ENCODE measurements at places on chromosomes 12 and 14.

GRCh38 chr12:32734952-32735351, 20.7 kb downstream of the YARS2 start:
- no peak for DNase-seq

- peak; percentile 83 for DNase-seq
Measured at GRCh38 chr12:53380104-53380793, at the start of gene SP1. Gene SP1, plus strand, starts transcription at chr12:53380176. Its CDS starts 116 bp downstream, at chr12:53380292.

DNA sequence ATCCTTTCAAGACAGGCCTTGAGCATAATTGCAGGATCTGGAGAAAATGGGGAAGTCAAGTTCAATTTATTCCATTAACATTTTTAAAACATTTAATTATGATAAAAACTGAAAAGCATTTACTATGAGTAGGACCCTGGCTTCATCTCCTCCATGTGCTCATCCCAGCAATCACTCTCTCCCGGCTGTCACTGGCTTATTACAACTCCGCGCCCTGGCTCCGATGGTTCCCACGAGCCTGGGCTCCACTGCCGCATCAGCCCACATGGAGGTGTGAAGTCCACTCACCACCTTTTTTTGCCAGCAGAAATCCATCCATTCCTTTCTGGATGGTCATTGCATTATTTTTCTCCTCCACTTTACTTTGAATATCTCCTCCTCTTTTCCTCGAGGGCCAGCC, 194.4 kb downstream of the EMP1 start:
- DNase-seq = no peak

DNA sequence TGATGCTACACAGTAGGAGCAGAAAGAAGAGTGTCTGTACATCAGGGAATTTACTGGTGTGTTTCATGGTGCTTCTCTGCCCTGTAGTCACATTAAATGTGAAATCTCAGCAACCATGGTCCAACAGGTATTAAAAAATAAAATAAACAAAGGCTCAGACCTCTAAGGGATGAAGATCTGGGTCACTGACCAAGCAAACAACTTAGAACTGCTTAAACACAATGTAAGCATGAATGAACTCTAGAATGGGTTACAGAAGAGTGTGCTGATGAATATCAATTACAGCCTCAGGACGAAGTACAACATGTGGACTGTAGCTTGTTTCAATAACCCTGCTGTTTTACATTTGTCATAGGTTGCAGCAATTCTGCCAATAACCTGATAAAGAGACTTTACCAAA, 47.4 kb downstream of the SLC35F4 start:
- no peak for DNase-seq

- DNase-seq = no peak
Measured at GRCh38 chr12:1922985-1923384, 4.5 kb upstream of the CACNA2D4 start.

GRCh38 chr12:5456906-5457305, 25.0 kb downstream of the NTF3 start:
- no peak for DNase-seq

DNA sequence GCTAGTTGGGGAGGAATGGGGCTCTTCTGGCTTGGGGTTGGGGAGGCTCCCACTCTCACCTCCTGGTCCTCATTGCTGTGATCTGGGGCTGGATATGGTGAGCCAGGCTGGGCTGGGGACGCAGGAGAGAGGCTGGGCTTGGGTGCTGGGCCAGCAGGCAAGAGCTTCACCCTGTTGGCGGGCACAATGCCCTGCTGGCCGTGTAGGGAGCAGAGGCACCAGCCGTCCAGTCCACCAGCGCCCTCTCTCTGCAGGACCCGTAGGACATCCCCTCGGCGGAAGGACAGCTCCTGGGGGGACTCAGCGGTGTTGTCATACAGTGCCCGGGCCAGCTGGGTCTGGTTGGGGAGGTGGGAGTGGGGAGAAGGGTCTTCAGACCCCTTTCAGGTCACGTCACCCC, 4.5 kb downstream of the EFS start:
- DNase-seq = no peak

- no peak for DNase-seq
Measured at GRCh38 chr12:110676171-110676570, 12.7 kb downstream of the HVCN1 start.

DNA sequence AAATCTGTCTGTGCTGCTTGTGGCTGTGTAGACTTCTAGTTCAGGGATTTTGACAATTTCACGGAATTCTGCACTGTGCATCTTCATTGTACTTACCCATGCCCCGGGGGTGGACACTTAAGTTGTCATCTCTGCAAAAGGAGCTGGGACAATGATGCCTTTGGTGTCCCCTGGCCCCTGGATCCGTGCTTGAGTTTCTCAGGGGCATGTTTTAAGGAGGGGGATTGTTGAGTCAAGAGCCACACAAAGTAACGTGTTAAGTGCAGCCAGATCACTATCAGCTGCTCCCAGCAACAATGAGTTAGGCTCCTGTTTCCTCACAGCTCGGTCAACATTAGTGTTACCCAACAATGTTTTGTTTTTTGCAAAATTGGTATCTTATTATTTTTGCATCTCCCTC, 305.0 kb upstream of the DIO3 start:
- DNase-seq = no peak

DNA sequence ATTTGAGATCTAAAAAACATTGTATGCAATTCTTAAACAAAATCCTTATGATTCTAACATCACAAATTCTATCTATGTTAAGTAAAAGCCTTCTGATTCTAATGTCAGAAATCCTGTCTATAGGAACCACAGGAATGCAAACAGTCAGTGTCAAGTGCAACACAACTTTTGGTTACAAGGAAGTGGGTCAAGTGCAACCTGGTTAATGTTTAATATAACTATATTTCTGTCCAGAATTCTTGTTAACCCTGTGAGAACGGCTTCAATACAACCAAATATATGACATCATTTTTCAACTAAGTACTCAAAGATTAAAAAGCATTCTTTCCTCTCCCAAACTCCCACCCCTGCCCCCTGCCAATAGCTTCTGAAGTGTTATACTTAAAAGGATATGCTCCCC, 107.9 kb upstream of the PLEKHA5 start:
- DNase-seq = no peak

DNA sequence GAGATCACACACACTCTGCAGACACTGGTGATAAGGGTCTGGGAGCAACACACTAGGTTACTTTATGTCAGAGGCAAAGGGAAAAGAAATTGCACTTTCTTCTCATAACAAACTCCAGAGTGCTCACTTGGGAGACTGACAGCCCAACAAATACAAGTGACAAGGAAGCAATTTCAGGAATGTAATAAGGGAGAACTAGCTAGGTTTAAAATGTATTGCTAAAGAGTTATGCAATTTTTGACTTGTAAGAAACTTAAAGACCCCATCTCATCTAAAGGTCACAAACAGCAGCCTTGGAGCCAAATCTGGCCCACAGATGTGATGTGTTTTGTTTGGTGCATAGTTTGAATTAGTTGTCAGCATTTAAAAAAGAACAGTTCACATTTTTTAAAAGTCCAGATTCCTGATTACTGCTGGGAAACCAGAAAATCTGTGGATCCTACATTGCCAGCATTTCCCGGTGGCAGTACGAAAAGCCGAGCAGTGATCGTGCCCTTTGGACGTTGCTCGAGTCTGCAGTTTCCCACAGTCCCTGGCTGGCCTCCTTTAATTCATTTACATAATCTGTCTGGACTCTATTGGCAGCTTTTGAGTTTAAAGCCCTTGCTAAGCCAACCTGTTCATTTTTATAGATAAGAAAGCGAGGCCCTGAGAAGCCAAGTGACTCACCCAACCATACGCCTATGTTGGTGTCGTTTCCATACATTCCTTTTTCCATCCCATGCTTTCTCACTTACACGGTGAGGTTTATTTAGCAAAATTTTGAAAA, 42.0 kb upstream of the ETV6 start:
- no peak for DNase-seq

DNA sequence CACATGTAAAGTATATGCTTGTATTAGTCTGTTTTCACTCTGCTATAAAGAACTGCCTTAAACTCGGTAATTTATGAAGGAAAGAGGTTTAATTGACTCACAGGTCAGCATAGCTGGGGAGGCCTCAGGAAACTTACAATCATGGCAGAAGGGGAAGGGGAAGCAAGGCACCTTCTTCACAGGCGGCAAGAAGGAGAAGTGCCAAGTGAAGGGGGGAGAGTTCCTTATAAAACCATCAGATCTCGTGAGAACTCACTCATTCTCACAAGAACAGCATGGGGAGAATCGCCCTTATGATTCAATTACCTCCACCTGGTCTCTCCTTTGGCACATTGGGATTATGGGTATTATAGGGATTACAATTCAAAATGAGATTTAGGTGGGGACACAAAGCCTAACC, 229.5 kb upstream of the PLXNC1 start:
- no peak for DNase-seq

DNA sequence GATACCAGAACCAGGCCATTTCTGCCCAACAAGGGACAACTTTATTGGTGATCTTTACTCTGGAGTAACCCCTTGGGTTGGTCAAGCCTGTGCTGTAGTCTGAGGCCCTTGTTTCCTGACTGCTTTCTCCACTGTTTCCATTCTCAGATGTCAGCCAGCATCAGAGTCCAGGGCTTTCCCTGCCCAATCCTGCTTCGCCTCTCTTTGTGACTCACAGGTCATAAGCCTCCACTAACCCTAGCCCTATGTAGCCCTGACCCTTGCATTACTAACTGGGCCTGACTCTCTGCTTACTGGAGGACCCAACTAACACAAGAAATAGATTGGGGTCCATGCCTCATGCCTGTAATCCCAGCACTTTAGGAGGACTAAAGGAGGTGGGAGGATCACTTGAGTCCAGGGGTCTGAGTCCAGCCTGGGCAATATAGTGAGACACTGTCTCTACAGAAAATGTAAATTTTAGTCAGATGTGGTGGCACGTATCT, 8.6 kb upstream of the SNRNP35 start:
- DNase-seq = no peak

GRCh38 chr12:106894774-106895173, 60.9 kb upstream of the TMEM263 start:
- DNase-seq = no peak

- no peak for DNase-seq
Measured at GRCh38 chr12:103279444-103279843, 216.3 kb downstream of the C12orf42 start.

DNA sequence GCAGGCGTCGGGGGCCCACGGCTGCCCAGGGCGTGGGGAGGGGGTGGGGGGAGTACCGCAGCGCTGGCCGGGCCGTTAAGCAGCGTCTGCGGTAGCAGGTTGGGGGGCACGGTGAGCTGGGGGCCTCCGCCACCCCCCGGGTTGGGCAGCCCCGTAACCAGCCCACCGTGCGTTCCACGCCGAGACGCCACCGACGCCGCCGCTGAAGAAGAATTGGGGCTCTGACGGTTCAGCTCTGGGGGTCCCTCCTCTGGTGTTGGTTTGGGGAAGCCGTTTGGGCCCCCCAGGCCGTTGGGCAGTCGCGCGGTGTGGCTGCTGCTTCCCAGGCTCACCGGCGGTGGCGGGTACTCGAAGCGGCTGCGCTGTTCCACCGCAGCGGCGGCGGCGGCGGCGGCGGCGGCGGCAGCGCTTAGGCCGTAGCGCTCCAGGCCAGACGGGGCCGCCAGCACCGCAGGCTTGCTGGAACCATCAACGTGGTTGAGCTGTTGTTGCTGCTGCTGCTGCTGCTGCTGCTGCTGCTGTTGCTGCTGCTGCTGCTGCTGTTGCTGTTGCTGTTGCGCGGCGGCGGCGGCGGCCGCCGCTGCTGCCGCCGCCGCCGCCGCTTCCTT, 1.5 kb downstream of the IRF2BPL start:
- DNase-seq = peak; percentile 48

GRCh38 chr12:122355706-122356105, 66.8 kb downstream of the CLIP1 start:
- peak; percentile 91 for DNase-seq

GRCh38 chr12:795305-795704, 42.9 kb downstream of the WNK1 start:
- DNase-seq = peak; percentile 84

GRCh38 chr12:10557329-10557728, 51.6 kb downstream of the EIF2S3B start:
- no peak for DNase-seq

DNA sequence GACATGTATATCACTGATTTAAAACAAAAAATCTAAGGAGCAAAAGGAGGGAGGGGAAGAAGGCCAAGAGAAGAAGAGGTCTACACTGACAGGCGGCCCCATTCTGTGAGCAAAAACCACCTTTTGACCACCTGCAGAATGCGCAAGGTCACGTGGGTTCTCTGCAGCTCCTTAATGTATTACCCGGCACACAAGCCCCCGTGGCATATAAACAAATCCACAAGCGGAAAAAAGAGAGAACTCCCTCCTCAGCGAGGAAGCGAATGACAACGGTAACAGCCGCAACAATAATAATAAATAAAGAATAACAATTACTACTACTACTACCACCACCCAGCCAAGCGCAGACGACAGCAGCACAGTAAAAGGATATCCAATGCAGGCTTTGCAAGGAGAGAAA, 1.3 kb downstream of the KSR2 start:
- peak; percentile 53 for DNase-seq

DNA sequence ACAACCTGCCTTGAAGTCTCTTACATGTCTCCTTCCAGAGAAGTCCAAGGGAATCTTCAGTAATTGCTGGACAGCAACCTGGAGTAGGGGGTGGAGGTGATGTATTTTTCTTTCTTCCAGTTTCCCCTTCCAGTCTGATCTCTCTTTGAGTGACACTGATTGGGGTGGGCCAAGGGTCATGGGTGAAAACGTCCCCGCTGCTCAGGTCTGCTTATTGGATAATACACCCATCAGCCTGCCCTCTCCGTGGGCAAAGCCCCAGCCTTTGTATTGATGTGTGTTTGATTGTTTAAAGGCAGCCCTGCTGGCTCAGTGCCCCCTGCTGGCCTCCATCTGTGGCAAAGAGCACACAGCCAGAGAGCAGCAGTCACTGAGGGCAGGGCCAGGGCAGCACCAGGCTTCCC, 35.7 kb upstream of the ATP2A2 start:
- DNase-seq = no peak

GRCh38 chr12:1977588-1977987, 26.7 kb downstream of the DCP1B start:
- no peak for DNase-seq

- no peak for DNase-seq
Measured at GRCh38 chr12:62291864-62292760, 31.9 kb downstream of the USP15 start.

GRCh38 chr12:66144791-66145754, 14.5 kb upstream of the LLPH start:
- peak; percentile 39 for DNase-seq

- no peak for DNase-seq
Measured at GRCh38 chr12:131946757-131947156, 3.0 kb upstream of the EP400 start.

DNA sequence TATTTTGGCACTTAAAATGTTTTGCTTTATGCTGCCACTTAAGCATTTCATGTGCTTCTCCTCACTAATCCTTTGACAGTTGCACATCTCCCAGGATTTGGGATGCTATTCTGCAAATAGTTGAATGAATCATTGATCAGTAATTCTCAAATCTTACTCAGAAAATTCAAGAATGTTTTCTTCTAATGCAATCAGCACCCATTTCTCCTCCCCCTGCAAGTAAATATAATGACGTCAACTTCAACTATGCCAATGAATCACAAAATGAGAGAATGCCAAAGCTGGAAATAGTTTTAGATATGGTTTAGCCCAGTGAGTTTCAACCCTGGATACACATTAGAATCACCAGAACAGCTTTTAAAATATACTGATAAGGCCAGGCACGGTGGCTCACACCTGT, 2.1 kb upstream of the BLOC1S1 start:
- no peak for DNase-seq

- DNase-seq = no peak
Measured at GRCh38 chr12:101436136-101436535, 28.6 kb upstream of the ARL1 start.

- no peak for DNase-seq
Measured at GRCh38 chr14:68964300-68965093, 14.6 kb downstream of the ACTN1 start.

GRCh38 chr12:123037791-123038190, 57.3 kb downstream of the ARL6IP4 start:
- peak; percentile 57 for DNase-seq
